Putamen (tissue), 1 donor: ENCODE measurements at places on chromosomes 7 and 10.

- no peak for DNase-seq
Measured at GRCh38 chr10:110215286-110216170, 8.1 kb downstream of the MXI1 start.

DNA sequence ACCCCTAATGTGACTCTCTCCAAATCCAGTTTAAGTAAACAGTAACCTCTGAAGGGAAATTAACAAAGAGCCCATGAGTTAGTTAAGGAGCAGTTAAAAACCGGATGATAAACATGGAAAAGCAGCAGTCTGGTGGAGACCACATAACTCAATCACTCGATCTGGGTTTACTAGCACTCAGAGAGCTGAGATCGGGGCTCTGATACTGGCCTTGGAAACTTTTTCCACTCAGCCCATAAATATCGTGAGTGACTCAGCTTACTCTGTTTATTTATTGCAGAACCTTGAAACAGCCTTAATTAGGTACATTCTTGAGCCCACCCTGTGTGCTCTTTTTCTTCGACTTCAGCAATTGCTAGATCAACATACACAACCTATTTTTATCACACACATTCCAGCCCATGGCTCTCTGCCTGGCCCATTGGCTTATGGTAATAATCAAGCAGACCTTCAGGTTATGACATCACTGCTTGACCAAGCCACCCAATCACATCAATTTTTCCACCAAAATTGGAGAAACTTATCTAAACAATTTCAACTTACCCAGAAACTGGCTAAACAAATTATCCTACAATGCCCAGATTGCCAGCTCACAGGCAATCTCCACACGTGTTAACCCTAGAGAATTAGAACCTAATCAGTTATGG is 82.2 kb upstream of the GPR22 start:
- no peak for DNase-seq

- no peak for DNase-seq
Measured at GRCh38 chr10:22657024-22657423, 57.4 kb downstream of the PIP4K2A start.

DNA sequence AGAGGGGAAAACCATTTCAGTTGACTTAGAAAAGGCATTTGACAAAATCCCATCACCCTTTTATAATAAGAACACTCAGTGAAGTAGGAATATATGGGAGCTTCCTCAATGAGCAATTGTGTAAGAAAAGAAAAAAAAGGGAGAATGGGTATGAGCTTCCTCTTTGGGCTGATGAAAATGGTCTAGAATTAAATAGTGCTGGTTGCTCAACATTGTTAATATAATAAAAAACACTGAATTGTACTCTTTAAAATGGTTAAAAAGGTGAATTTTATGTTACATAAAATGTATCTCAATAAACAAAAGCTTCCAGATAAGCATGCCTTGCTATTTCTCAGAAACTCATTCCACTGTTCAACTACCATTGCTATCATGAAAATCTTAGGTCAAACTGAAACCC is 40.6 kb downstream of the LRRC17 start:
- no peak for DNase-seq

DNA sequence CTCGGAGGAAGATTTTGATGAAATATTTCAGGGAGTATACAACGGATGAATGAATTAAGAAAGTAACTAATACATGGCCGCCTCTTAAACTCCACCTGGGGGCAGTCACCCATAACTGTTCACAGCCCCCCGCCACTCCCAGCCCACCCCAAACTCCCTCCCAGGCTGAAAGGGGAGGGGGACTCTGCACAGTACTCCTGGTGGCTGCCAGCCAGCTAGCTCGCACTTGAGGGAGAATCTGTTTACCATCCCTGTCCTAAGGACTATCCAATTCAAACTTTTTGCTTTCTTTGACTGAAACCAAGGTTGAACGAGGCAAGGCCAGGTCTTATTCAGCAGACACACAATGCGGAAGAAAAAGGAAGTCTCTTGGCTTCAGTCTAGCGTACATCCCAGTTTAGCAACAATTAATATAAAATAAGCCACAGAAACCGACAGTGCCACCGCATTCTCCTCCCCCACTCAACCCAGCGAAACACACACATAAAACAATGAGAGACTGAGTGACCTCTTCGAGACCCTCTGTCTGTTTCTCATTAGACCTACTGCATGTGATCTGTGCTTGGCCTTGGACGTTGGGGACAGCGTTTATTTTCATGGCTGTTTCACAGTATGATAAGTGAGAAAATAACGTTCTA is 219.5 kb downstream of the GLI3 start:
- no peak for DNase-seq

DNA sequence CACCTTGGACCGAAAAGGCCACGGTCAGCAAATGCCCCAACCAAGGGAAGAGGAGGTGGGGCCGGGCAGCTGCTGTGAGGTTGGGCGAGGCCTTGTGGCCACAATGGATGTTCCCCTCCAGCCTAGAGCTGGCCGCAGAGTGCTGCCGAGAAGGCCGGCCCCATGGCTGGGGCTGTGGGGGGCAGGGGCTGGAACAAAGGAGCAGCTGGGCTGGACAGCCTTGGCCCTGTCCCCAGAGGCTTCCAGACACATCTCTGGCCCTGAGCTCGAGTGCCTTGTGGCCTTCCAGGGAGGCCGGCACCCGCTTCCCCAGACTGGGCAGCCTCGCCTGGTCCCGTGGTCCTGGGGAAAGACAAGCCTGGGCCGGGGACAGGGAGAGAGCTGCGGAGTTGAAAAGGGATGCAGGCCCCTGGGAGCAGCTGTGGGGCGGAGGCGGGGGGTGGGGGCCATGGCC is 88.0 kb downstream of the PDGFA start:
- DNase-seq = peak; percentile 52

- DNase-seq = peak; percentile 37
Measured at GRCh38 chr7:47968847-47969774, 10.3 kb downstream of the HUS1 start.

- peak; percentile 96 for DNase-seq
Measured at GRCh38 chr10:71981015-71981875, 17.1 kb downstream of the CHST3 start.

DNA sequence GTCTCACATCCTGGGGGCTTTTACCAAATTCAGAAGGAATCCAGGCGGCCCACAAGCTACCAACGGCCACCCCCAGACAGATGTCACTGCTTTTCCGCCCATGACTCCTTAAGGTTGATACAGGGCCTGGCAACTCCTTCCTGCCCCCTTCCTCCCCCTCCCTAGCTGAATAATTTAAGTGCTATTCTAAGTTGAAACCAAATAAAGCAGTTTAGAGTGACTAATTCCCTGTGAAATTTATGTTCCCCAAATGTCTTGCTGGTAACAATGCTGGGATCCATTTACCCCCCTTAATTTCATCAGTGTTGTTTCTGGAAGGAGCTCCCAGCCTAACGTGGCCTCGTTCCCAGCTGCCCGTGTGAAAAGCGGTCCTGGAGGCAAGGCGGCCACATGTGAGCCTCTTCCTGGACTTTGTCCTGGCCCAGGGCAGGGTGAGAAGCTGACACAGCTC is 109.6 kb downstream of the TMEM130 start:
- DNase-seq = peak; percentile 28

GRCh38 chr7:80876894-80877414 is 41.9 kb downstream of the SEMA3C start:
- DNase-seq = no peak

- no peak for DNase-seq
Measured at GRCh38 chr7:101921061-101921460, 103.6 kb downstream of the CUX1 start.

GRCh38 chr7:16732828-16733227 is 20.7 kb upstream of the TSPAN13 start:
- no peak for DNase-seq

- peak; percentile 39 for DNase-seq
Measured at GRCh38 chr7:152341039-152341913, 94.5 kb downstream of the KMT2C start.

- no peak for DNase-seq
Measured at GRCh38 chr10:99658622-99659030, 683 bp upstream of the ENTPD7 start.

- DNase-seq = no peak
Measured at GRCh38 chr7:47470567-47471357, 111.1 kb downstream of the TNS3 start.

GRCh38 chr7:64463636-64464375 is 99.1 kb downstream of the ZNF680 start:
- peak; percentile 79 for DNase-seq

DNA sequence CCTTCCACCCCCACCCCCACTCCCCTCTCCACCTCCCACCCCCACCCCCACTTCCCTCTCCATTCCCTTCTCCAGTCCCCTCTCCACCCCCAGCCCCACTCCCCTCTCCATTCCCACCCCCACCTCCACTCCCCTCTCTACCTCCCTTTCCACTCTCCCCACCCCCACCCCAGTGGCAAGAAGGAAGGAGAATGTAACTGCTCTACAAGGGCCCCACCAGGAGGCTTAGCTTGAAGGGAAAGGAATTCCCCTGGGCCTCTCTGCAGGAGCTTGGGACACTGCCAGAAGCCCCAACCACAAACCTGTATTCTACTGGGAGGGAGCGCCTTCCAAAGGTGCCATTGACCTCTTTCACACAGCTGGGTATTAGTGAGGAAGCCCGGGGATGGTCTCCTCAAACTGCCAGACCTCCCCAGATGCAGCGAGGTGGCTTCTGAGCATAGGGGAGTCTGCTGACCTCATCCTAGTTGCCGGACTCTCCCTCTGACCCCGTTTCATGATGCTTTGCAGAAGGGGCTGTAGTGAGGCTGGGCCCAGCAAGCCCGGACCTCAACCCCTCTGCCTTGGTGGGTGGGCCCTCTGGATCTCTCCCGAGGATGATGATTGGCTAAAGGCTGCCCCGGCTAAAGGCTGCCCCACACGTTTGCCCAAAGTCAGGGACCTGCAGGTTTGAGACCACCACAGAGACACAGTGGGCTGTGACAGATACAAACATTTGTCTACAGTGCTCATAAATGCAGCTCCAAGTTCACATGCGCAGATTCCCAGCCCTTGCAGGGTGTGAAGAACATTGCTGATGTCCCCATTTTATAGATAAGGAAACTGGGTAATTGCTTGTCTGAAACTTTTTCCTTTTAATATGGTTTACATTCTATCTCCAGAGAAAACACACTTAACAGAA is 2.9 kb downstream of the DEPP1 start:
- DNase-seq = no peak

DNA sequence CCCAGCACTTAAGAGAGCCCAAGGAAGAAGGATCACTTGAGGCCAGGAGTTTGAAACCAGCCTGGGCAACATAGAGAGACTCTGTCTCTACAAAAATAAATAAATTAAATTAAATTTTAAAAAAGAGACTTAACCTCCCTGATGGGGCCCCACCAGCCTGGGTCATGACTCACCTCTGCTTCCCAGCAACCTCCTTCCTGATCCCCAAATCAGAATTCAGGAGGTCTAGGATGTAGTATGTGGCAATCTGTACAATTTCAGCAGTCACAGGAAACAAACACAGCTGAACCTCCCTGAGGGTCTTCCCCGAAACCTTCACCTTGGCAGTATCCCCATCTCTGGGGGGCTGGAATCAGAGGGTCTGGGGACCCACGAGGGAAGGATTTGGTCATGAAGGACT is 9.7 kb upstream of the PPP1R35 start:
- DNase-seq = no peak

GRCh38 chr10:81564143-81564542 is 310.9 kb upstream of the NRG3 start:
- no peak for DNase-seq

GRCh38 chr7:46633200-46633599 is 712.1 kb upstream of the IGFBP3 start:
- no peak for DNase-seq

DNA sequence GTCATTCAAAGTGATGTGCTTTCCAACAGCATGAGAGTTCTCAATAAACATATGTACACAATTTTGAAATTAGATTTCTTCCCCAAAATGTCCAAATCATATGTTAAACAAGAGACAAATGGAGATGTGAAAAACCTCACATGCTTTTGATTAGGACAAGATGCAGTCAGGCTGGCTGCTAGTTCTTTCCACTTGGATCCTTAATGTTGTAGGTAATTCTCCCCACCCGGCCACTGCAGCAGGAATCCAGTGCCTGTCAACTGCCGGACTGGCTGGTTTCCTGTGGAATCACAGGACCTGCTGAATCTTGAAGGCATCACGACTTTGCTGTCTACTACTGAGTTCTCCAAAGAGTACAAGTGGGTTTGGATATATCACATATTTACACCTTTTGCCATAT is 138.6 kb upstream of the AKR1E2 start:
- DNase-seq = no peak

GRCh38 chr10:62473241-62473640 is 99.1 kb downstream of the ZNF365 start:
- DNase-seq = no peak

GRCh38 chr7:137545059-137545716 is 201.7 kb upstream of the PTN start:
- DNase-seq = no peak

DNA sequence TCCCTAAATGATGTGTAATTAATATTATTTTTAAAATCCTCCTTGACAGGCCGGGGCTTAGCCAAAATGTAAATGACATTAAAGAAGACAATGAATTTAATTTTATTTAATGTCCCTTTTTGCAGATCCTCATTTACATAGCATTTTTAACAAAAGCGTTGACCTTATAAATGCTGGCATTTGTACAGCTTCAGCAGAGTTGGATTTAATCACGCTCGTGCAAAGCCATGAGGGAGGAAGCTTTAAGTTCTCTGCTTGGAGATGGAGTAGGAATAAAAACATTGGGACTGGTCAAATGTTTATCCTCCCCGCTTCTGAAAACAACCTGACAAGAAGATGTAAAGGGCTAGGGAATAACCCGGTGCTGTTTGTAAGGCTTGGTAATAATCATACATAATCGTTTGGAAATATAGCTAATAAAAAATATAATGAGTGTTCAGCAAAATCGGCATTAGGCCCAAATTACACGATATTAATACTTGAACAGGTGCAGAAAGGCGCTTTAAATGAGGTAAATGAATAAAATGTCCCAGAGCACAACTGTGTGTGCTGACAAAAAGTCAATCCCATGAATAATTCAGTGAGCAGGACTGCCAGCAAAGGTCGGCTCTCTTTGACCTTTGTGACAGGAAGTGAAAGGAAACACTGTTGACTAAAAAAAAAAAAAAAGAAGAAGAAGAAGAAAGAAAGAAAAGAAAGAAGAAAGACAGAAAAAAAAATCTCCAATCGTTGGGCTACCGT is 11.5 kb downstream of the EBF3 start:
- DNase-seq = no peak

GRCh38 chr7:132865366-132866143 is 216.3 kb downstream of the CHCHD3 start:
- DNase-seq = no peak
